ENCODE measurements at places on chromosomes 2 and 18.

- DNase-seq, result no peak
Observed at GRCh38 chr18:25787276-25787675, 303.1 kb downstream of the SS18 start.

DNA sequence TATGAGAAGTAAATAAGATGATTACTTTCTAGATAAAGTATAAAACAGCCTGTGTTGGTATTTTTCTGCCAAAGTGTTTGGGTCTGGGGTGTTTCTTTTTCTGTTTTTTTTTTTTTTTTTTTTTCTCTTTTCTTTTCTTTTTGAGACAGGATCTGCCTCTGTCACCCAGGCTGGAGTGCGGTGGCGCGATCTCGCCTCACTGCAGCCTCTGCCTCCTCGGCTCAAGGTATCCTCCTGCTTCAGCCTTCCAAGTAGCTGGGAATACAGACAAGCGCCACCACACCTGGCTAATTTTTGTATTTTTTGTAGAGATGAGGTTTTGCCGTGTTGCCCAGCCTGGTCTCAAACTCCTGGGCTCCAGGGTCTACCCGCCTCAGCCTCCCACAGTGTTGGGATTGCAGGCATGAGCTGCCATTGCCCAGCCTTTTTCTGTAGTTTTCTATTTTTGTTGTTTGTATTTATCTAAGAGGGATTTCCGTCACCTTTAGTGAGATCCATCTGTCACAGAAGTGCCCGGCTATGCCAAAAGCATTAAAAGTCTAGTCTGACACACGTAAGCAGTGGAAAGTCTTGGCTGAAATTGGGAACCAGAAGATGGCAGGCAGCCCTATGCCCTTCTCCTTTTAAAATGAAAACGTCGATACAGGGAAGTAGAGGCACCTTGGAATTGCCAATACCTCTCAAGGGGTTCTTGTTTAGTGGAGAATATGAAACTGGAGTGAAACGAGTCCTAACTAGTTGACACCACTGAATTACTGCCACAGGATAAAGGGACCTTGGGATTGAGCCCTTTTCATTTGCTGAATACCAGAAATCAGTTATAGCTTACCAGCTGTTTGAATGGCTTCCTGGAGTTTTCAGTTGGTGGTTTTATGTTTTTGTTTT lies 14.0 kb downstream of the UGP2 start:
- DNase-seq, result no peak

GRCh38 chr18:9648431-9649163 lies 34.2 kb upstream of the PPP4R1 start:
- DNase-seq, result no peak

GRCh38 chr2:63124218-63124617 lies 73.6 kb downstream of the OTX1 start:
- no peak for DNase-seq

Measured in HCEC 1CT (cell line).